ENCODE measurements at places on chromosomes 12 and 14.

DNA sequence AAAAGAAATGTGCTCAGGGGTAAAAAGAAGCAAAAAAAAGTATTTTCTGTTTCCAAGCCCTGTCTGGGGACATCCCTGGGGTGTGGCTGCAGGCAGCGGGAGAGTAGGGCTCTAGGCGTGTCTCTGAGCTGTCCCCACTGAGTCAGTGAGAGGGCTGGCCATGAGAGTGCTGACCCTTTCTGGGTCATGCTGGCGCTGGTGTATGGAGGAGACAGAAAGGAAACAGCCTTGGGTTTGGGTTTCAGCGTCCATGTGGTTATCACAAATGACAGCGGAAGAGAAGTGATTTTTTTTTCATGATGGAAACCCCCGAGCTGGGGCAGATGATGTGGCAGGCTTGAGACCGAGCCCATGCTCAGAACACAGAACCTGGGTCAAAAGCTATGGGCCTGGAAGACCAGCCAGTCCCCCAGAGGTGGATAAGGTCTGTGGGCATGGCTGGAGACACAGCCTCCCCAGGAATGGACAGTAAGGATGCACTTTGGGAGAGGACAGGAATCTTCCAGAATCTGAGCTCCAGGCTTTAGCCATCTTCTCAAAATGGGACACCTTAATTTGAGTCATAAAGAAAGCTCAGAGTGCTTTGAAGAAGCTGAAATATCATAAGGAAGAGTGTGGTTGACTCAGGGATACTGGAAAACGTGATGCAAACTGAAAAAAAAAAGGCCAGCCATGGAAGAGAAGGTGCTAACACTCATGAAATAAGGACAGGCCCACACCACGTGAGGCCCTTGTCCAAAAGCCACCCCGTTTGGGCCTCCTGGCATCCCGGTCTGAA is 36.2 kb downstream of the SYNE3 start:
- peak; percentile 30 for DNase-seq

DNA sequence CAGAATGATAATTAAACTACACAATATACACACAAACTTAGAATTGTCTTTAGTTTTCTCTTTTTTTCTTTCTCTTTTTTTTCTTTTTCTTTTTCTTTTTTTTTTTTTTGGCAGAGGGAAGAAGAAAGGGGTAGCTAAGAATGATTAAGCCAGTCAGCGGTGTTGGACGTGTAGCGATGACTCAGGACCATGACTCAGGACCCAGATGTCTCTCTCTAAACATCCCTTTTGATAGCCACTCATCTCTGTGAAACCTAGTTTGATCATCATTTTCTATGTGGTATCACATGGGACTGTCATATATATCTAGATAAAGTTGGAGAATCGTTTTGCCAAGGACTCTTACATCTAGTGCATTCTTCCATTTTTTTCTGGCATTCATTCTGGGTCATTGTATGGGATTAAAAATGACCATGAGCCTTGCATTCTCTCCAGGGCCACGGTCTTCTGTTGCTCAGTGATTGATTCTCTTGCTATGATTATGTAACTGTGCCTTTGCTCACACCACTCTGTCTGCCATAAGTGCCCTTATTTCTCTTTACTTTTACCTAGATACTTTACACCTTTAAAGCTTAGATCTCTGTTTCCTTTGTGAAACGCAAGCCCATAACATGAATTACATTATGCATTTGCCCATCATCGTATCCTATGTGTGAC is 26.6 kb upstream of the NRXN3 start:
- DNase-seq, result no peak

- no peak for DNase-seq
Observed at GRCh38 chr12:41202051-41202450, 13.9 kb downstream of the PDZRN4 start.

DNA sequence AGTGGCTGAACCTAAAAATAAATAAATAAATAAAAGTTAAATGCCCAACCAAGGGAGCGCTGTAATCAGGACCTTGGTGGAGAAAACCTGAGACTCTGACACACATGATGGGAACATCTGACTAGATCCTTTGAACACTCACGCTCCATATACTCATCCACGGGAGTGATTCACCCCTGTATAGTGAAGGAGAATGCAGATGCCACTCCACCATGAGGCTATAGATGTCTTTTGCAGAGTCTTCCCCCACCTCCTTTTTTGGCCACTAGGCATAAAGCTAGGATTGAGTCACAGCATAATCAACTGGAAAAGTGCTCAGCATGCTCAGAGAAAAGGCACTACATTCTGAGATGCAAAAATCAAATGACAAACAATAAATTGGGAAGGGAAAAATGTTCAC is 19.0 kb downstream of the ADAM20 start:
- no peak for DNase-seq

Measured in activated naive CD4-positive, alpha-beta T cell treated with anti-CD3 and anti-CD28 coated beads, Interleukin-2, amount 50 U/mL, for 72 hours (primary cell).